Activated T-cell treated with anti-CD3 and anti-CD28 coated beads, Interleukin-2, amount 50 U/mL, for 72 hours (primary cell): ENCODE measurements at places on chromosomes 3 and 15. TPM values are rescaled to one million over a fixed set of nuclear protein-coding genes. Genes with fewer than 3 reads are reported as not detected.

The TYRO3 gene
- 3.0 TPM for total RNA-seq

The NCBP2 gene
- total RNA-seq: 84.3 TPM

The LINGO1 gene
- total RNA-seq: 0.17 TPM

The PRR23A gene
- not detected for total RNA-seq

The FSTL1 gene
- 1.7 TPM for total RNA-seq

The SPINK8 gene
- total RNA-seq: not detected

The MYRIP gene
- not detected for total RNA-seq

The FAM240A gene
- not detected for total RNA-seq

The NUP210 gene
- 144 TPM for total RNA-seq

The SEMA3G gene
- 0.16 TPM for total RNA-seq

The ZKSCAN7 gene
- 2.8 TPM for total RNA-seq

The NR1I2 gene
- total RNA-seq: 0.25 TPM

The CLDN1 gene
- total RNA-seq: 12.3 TPM

The KCNAB1 gene
- not detected for total RNA-seq

DNA sequence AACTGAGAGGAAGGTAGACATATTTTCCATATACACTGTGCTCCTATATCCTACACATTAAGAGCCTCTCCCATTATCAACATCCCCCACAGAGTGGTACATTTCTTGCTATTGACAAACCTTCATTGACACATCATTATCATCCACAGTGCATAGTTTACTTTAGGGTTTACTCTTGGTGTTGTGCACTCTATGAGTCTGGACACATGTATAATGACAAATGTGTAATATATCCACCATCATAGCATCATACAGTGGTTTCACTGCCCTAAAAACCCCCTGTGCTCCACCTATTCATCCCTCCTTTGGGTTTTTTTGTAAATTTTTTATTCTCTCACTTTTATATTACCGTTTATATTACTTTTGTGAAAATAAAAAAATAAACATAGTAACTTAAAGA is 22.2 kb upstream of the CLDN18 start:
- no peak for DNase-seq
- no peak overlapping the region for H3K27ac ChIP-seq
- no peak overlapping the region for H3K4me3 ChIP-seq
- peaks cover 8% of the 10 kb centered on the region for H3K4me1 ChIP-seq

- H3K4me3 ChIP-seq: no peak overlapping the region
- DNase-seq: no peak
- peaks cover 10% of the 10 kb centered on the region for H3K4me1 ChIP-seq
- no peaks in the 10 kb centered on the region for H3K36me3 ChIP-seq
Measured at GRCh38 chr3:46564190-46565021, 1.7 kb downstream of the LRRC2 start.

GRCh38 chr3:160368804-160369203 is 30.2 kb downstream of the IFT80 start:
- no peak overlapping the region for H3K4me3 ChIP-seq
- no peak for DNase-seq
- peaks cover under 1% of the 10 kb centered on the region for H3K36me3 ChIP-seq
- no peak overlapping the region for H3K27ac ChIP-seq
- H3K4me1 ChIP-seq: peaks cover 13% of the 10 kb centered on the region
- H3K27me3 ChIP-seq: no peaks in the 10 kb centered on the region

DNA sequence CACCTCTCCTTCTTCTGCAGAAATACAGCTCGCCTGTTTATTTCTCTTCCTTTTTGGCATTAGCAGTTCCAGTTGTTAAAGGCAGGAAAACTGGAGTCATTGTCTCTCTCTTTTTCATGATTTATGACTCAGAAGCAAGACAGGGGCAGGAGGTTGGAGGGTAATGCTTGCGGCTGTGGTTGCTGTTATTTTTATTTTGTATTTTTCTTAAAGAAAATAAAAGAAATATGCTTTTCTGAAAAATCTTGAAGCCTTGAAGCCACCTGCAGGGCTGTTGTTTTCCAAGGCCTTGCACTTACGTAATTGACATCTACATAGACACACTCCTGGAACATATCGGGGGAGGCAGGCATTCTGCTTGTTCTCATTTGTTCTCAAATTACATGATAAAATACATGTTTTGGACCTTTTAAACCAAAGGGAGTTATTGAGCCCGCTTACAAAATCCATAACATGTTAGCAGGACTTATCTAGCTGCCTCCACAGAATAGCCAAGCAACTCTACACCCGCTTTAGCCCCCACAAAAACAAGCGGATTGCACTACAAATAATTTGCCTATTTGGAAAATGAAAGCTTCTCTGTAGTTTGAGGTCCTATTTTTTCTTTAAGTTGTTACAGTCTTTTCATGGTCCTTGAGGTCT is 1004.6 kb upstream of the NR2F2 start:
- H3K27me3 ChIP-seq: peaks cover 32% of the 10 kb centered on the region
- H3K4me1 ChIP-seq: no peaks in the 10 kb centered on the region
- H3K36me3 ChIP-seq: no peaks in the 10 kb centered on the region
- H3K27ac ChIP-seq: no peak overlapping the region
- H3K4me3 ChIP-seq: no peak overlapping the region

- no peaks in the 10 kb centered on the region for H3K36me3 ChIP-seq
- no peak overlapping the region for H3K27ac ChIP-seq
- no peaks in the 10 kb centered on the region for H3K4me1 ChIP-seq
- H3K27me3 ChIP-seq: no peaks in the 10 kb centered on the region
Measured at GRCh38 chr3:49699281-49699979, 10.1 kb downstream of the RNF123 start.

GRCh38 chr15:77631745-77632533 is 773 bp downstream of the LINGO1 start:
- no peak overlapping the region for H3K27ac ChIP-seq
- H3K4me3 ChIP-seq: peak overlapping the region; percentile 47
- H3K4me1 ChIP-seq: peaks cover 12% of the 10 kb centered on the region
- H3K27me3 ChIP-seq: peaks cover 45% of the 10 kb centered on the region
- DNase-seq: no peak

- no peaks in the 10 kb centered on the region for H3K27me3 ChIP-seq
- H3K27ac ChIP-seq: no peak overlapping the region
- peaks cover 16% of the 10 kb centered on the region for H3K36me3 ChIP-seq
Measured at GRCh38 chr3:47128137-47128536, 35.8 kb downstream of the SETD2 start.

DNA sequence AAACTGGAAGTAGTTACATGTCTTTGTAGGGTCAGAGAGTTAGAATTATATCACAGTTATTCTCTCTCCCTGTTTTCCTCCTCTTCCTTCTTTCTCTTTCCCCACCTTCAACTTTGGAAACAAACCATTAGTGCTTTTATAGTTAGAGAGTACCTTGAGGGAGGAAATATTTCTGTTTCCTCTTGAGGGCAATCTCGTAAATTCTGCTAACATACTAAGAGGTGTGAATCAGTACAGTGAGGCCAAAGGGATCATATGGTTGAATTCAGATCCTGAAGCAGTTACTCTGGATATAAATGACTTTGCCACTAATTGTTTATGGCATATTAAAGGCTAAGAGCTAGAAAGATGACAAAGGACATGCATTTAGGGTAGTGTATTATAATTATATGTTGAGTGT is 60.3 kb upstream of the CCNL1 start:
- H3K27me3 ChIP-seq: no peaks in the 10 kb centered on the region
- H3K27ac ChIP-seq: no peak overlapping the region
- H3K36me3 ChIP-seq: no peaks in the 10 kb centered on the region
- peaks cover 4% of the 10 kb centered on the region for H3K4me1 ChIP-seq
- no peak overlapping the region for H3K4me3 ChIP-seq

DNA sequence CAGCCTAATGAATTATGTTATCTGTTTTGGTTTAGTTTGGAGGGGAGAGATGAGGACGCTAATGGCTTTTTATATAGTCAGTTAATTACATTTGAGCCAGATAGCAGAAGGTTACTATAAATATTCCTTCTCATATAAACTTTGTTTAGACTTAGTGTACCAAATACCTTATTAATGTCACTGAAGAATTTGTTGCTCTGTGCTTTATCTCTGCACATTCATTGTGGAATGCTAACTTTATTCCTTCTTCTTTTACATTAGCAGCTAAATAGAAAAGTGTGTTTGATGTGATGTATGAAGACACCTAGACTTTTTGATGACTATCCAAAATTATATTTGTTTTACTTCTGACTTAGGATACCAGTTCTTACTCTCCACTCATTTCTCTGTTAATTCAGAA is 105.2 kb downstream of the EPHA3 start:
- DNase-seq: no peak
- no peak overlapping the region for H3K4me3 ChIP-seq
- H3K36me3 ChIP-seq: no peaks in the 10 kb centered on the region
- no peaks in the 10 kb centered on the region for H3K4me1 ChIP-seq

DNA sequence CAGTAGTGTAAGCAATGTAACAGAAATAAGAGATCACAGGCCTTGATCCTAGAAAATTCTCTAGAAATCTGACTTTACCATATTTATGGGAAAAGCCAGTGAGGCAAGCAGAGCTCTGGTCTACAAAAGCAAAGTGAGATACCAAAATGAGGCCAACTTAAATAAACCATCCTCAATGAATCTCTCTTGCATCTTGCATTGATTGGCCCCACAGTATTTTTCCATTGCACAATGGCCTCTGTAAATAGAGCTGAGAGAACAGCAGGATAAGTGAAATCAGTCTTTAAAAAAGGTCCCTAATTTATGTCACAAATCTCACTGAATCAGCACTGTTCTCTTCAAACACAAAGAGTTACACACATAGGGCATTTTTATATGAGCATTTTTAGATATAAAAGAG is 8.9 kb downstream of the CFAP20DC start:
- no peaks in the 10 kb centered on the region for H3K36me3 ChIP-seq
- H3K27me3 ChIP-seq: peaks cover 6% of the 10 kb centered on the region

DNA sequence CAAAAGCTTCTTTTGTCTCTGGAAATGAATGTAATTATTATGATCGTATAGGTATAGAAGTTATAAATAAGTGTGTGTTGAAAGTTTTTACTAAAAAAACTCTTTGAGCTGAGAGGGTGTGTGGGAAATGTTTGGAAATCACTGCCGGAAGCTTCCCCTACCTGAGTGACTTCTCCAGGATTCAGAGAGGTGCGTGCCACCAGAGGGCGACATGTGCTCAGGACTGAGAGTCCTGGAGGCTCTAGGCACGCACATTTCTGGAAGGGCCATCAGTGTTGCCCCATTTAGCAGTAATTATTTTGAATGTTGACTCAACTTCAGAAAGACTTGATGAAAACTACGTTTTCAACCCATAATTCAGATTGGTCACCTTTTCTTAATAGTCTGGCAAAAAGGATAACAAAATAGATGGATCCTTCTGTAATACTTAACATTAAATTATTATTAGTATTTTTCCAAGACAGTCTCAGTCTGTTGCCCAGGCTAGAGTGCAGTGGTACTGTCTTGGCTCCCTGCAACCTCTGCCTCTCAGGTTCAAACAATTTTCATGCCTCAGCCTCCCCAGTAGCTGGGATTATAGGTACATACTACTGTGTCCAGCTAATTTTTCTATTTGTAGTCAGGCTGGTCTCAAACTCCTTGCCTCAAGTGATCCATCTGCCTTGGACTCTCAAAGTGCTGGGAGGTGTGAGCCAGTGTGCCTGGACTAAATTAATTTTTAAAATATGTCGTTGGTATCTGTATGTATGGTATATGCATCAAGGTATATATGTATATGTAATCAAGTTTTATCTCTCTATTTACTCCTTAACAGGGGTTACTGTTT is 34.5 kb downstream of the GPR171 start:
- H3K4me3 ChIP-seq: no peak overlapping the region
- peaks cover 54% of the 10 kb centered on the region for H3K4me1 ChIP-seq
- H3K27ac ChIP-seq: no peak overlapping the region
- no peaks in the 10 kb centered on the region for H3K36me3 ChIP-seq
- DNase-seq: peak; percentile 86

- H3K27me3 ChIP-seq: no peaks in the 10 kb centered on the region
- H3K36me3 ChIP-seq: no peaks in the 10 kb centered on the region
- H3K27ac ChIP-seq: no peak overlapping the region
- no peak overlapping the region for H3K4me3 ChIP-seq
Measured at GRCh38 chr3:135228201-135228600, 433.1 kb downstream of the EPHB1 start.

GRCh38 chr15:75483961-75484360 is 32.5 kb upstream of the SIN3A start:
- H3K4me1 ChIP-seq: no peaks in the 10 kb centered on the region
- peaks cover 5% of the 10 kb centered on the region for H3K36me3 ChIP-seq
- no peaks in the 10 kb centered on the region for H3K27me3 ChIP-seq
- DNase-seq: no peak

DNA sequence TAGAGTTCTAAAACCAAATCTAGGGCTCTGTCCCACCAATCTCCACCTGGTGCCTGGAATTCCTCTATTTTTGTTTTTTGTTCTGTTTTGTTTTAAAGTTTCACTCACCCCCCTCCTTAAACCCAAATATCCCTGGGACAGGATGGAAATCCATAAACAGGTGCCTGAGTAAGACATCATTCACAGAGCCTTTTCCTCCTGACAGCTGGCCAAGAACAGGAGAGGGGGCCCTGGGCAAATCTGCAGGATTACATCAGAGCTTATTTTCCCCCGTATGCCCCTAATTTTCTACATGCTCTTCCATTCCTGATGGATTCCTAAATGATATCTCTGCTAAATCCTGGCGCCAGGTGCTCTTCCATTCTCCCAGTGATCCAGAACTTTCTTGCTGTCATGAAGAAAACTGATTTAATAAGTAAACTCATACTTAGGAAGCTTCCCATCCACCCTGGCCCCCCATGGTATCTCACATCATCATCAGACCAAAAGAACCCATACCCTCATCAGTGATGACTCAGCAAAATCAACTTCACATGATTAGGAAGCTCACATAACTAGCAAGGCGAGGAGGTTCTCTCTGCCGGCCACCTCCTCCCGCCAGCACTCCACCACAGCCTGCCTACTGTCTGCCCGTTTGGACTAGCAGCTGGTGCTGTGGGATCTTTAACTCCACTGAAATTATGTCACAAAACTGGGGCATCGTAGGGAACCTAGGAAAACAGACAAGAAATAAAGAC is 61.0 kb downstream of the LIPC start:
- H3K36me3 ChIP-seq: no peaks in the 10 kb centered on the region
- H3K27ac ChIP-seq: no peak overlapping the region
- no peaks in the 10 kb centered on the region for H3K27me3 ChIP-seq
- no peak for DNase-seq
- H3K4me1 ChIP-seq: peaks cover 31% of the 10 kb centered on the region

- no peak overlapping the region for H3K27ac ChIP-seq
- no peaks in the 10 kb centered on the region for H3K36me3 ChIP-seq
- no peaks in the 10 kb centered on the region for H3K27me3 ChIP-seq
Measured at GRCh38 chr3:27216955-27217552, 152.1 kb downstream of the NEK10 start.

DNA sequence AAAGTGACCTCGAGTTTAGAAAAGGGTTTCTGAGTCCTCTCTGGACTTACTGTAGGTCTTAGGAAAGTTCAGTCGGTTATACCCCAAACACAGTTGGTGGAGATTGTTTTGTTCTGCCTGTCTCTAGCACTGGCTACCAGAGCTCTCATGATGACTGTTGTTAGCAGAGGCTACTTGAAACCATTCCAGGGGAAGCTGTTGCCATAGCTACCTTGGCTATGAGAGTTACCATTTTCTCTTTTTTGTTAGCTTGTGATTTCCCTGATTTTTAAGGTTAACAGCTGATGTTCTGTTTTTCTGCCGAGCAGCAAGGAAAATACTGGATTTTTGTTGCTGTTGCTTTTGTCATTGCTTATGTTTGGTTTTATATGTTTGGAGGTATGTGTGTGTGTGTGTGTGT is 26.7 kb downstream of the ABHD2 start:
- no peaks in the 10 kb centered on the region for H3K27me3 ChIP-seq
- DNase-seq: no peak
- H3K4me3 ChIP-seq: no peak overlapping the region
- peaks cover 5% of the 10 kb centered on the region for H3K4me1 ChIP-seq
